GM12878 (cell line): ENCODE measurements at places on chromosomes 1 and 21. TPM values are rescaled to one million over a fixed set of nuclear protein-coding genes. Genes with fewer than 3 reads are reported as not detected.

DNA sequence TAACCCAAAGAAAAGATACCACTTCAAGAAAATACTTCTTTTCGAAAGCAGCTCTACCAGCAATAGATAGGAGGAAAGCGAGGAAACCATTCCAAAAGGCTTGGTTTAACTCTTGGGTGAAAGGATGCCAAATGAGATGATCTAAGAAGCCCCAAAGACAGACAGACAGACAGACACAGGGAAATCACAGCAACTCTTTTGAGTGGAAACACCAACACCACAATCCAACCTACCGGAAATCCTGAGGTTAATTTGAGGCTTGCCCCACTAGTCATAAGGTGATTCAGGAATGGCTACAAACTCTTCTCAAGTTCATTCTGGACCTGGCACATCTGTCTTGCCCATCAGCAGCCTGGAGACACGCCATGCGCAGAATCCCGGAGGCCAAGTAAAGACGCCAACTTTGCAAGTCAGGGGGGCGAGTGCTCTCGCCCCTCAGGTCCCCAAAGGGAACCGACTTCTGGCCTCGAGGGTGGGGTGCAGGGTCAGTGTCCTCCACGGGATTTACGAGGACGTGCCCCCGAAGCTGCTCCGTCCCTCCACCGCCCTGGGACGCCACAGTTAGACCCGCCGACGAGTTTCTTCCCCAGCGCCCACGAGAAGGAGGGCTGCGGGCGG, 778 bp downstream of the EVI5 start:
- DNase-seq: peak; percentile 32

- DNase-seq: no peak
Observed at GRCh38 chr1:168615965-168616364, 39.6 kb downstream of the XCL1 start.

DNA sequence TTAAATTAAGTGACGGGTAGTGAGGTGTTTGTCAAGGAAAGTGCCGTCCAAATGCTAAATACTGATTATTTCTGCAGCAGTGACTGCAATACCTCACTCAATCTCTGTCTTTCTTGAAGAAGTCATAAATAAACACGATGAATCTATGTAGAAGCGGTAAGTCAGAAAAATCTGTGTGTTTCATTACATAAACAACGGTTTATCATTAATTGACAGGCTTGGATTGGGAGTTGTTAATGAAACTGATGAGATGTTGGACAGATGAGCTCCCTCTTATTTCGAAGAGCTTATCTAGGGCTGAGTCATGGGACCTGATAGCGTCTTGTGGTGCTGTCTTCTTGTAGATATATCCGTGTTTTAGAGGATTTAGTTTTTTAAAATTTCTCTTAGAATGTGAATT, 92.2 kb upstream of the SAMD11 start:
- no peak for DNase-seq

GRCh38 chr1:71002709-71003475, 44.7 kb downstream of the PTGER3 start:
- DNase-seq: no peak

- no peak for DNase-seq
Observed at GRCh38 chr21:32921632-32922230, 104.0 kb upstream of the OLIG2 start.

DNA sequence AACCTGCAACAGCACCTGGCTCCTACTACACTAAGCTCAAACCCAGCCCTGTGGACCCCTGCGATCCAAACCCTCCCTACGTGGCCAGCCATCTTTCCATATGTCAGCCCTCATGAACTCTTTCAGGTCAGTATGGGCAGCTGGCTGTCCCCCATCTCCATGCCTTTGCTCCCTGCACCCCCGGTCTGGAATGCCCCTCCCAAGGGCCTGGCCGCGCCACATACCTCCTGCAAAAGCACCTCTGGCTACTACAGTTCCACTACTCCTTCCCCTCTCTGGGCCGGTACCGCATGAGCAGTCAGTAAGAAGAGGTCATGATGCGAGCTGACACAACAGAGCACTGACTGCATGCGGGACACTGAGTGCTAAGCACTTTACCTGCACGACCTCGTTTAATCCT, 10.0 kb upstream of the TAGLN2 start:
- DNase-seq: no peak

- no peak for DNase-seq
Observed at GRCh38 chr1:232983375-232983774, 33.0 kb downstream of the NTPCR start.

- no peak for DNase-seq
Observed at GRCh38 chr1:220726634-220727033, 21.5 kb upstream of the MTARC2 start.

Gene CYP4A11
- 0.11 and 0.13 TPM in 2 replicates for total RNA-seq

Gene PRAMEF6
- not detected in 2 replicates for total RNA-seq

Gene OR10Z1
- not detected in 2 replicates for total RNA-seq

Gene CFH
- total RNA-seq: 0.27 and 0.46 TPM in 2 replicates
